ENCODE measurements at places on chromosomes 6 and 20.

- no peak for DNase-seq
These were observed 510.5 kb upstream of the MAP3K7 start for GRCh38 chr6:91097364-91097763.

DNA sequence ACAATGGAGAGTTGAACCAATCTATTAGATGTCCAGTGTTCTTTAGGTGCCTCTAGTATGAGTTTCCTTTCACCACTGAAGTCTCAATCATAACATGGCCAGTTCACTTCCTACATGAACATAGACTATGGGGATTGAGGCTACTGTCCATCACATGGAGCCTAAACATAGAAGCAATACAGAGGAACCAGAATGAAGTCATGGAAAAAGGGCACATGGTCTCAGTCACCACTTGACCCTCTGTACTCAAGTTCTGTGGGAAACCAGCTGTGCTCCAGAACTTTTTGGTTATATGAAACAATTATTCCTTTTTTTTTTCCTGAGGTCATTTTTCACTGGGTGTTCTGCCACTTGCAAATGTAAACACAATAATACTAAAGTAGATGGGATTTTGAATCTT is 762.5 kb downstream of the CBLN4 start:
- no peak for DNase-seq

- DNase-seq: no peak
These were observed 1.2 kb upstream of the SYS1 start for GRCh38 chr20:45361793-45362192.

GRCh38 chr6:149065658-149066556 is 251.6 kb upstream of the TAB2 start:
- no peak for DNase-seq

- DNase-seq: no peak
These were observed 131.3 kb upstream of the OGFRL1 start for GRCh38 chr6:71157345-71157744.

DNA sequence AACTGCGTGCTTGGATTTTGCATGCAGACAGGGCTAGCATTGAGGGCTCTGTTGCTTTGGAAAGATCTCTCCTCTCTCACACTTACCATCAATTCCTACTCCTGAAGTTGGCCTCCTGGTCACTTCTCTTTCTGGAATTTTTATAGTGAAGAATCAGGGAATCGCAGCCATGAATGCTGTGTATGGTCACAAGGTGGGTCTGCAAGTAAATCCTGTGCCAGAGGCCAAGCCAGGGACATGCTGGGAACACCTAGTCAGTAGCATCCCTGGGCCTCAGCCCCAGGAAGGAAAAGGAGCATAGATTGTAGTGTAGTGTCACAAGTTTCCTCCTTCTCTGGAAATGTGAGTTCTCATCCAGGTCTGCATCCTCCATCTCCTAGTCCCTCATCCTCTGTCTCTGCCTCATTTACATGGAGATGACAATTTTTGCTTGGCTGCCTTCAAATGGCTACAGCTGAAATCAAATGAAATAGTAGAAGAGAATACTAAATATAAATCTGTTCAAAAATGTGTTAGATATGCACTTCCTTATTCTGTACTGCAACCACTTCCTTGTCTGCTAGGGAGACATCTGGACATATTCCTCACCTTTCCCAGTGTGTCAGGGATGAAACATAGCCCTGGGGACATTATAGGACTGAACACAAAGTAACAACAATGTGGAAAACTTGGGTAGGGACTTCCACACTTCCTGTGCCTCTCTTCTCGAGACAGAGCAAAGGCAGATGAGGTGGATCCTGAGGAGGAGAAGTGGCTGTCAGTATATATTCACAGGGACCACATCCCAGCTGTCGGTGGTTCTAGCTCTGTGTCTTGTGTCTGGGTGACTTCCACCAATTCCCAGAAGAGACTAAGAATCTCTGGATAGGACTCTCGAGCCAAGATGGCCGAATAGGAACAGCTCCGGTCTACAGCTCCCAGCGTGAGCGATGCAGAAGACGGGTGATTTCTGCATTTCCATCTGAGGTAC is 17.0 kb downstream of the CST9 start:
- DNase-seq: no peak

Data from liver (tissue), 10 donors.